Activated CD8-positive, alpha-beta memory T cell treated with anti-CD3 and anti-CD28 coated beads, Interleukin-2, amount 10 ng/mL, durations not matched to agents 7 days and 5 days (primary cell): ENCODE measurements at places on chromosomes 2 and 18. TPM values are rescaled to one million over a fixed set of nuclear protein-coding genes. Genes with fewer than 3 reads are reported as not detected.

- no peak for DNase-seq
- H3K4me1 ChIP-seq, result no peaks in the 10 kb centered on the region
- no peak overlapping the region for H3K27ac ChIP-seq
- no peak overlapping the region for H3K4me3 ChIP-seq
- H3K36me3 ChIP-seq, result no peaks in the 10 kb centered on the region
- H3K27me3 ChIP-seq, result peaks cover under 1% of the 10 kb centered on the region
These were observed 27.8 kb downstream of the CACNB4 start for GRCh38 chr2:152071092-152071491.

DNA sequence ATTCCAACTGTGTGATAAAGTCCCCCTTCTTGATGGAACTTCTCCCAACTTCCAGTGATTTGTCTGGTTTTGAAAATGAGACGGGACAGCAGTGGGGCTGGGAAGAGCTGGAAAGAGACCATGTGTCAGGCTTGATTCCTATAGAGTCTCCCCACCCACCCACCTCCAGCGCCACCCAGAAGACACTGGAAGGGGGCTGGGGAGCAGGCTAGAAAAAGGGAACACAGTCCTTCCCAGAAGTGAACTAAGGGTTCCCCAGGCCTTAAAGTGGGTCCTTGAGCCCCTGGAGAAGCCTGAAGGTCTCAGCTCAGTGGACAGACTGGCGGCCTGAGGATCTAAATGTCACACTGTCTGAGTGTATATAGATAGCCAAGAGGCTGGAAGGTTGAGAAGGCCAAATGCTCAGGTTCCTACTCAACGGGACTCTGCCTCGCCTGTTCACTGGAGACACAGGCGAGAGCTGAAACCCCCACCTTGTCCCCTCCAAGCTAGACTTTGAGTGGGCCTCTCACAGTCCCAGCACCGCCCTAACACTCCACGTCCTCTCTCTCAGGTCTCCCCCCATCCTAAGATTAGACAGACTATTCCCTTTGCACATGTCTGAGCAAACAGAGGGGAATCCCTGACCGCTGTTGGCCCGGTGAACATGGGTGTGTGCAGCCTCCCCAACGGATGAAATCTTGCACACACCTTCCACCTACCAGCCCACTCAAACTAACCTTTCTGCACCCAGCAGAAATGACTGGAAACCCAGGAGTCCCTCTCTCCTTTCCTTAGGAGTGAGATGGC, 1.6 kb downstream of the PKDCC start:
- H3K4me3 ChIP-seq, result no peak overlapping the region
- H3K27ac ChIP-seq, result no peak overlapping the region
- DNase-seq, result no peak

DNA sequence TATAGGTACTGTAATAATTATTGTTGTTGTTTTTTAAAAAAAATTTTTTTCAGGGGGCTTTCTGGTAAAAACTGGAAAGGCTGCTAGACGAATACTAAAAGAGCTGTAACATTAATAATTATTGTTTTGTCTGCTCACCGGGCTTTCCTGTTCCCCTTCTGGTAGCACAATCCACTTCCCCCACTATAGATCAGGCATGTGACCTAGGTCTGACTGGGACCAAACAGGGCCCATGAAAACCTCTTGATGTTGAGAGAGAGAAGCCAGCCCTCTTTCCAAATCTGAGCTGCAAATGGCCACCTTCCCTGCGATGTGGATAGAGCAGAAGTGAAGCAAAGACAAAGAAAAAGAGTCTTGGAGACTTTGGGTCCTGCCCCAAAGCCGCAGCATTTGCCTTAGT, 23.4 kb downstream of the SH2D6 start:
- H3K4me3 ChIP-seq, result no peak overlapping the region
- H3K36me3 ChIP-seq, result no peaks in the 10 kb centered on the region
- peaks cover 35% of the 10 kb centered on the region for H3K4me1 ChIP-seq
- no peaks in the 10 kb centered on the region for H3K27me3 ChIP-seq
- H3K27ac ChIP-seq, result no peak overlapping the region

The SCN7A gene
- total RNA-seq, result not detected

- no peak for DNase-seq
- no peaks in the 10 kb centered on the region for H3K36me3 ChIP-seq
- H3K27me3 ChIP-seq, result peaks cover 47% of the 10 kb centered on the region
- H3K4me1 ChIP-seq, result peaks cover 19% of the 10 kb centered on the region
These were observed 1.9 kb downstream of the ZDBF2 start for GRCh38 chr2:206276169-206276942.

- no peaks in the 10 kb centered on the region for H3K36me3 ChIP-seq
- H3K27ac ChIP-seq, result peak overlapping the region; percentile 74
- DNase-seq, result peak; percentile 53
- H3K27me3 ChIP-seq, result peaks cover 13% of the 10 kb centered on the region
- peaks cover 35% of the 10 kb centered on the region for H3K4me1 ChIP-seq
These were observed 1.9 kb downstream of the SEMA4C start for GRCh38 chr2:96867756-96868554.

GRCh38 chr18:23548275-23548674, 38.0 kb downstream of the NPC1 start:
- H3K4me1 ChIP-seq, result peaks cover 2% of the 10 kb centered on the region
- no peak overlapping the region for H3K27ac ChIP-seq
- H3K4me3 ChIP-seq, result no peak overlapping the region
- no peaks in the 10 kb centered on the region for H3K27me3 ChIP-seq
- peaks cover 40% of the 10 kb centered on the region for H3K36me3 ChIP-seq

The IL36RN gene
- total RNA-seq, result not detected
